ENCODE measurements at places on chromosomes 3 and 15.

DNA sequence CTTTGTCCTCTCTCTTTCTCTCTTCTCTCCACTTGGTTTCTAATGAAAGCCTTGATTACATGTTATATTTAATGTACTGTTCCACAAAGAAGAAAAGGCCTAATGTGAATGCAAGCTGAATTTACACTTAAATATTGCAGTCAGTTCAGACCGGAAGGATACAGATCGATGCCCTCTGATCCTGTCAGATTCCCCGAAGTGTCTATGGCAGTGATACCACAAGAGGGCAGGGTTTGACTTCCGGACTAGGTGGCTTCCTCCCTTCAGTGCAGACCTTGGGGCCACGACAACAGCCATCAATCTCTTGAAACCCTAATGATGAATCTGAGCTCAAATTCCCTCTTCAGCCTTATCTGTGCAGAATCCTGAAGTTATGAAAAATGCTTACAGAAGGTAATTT, 29.5 kb downstream of the AGTR1 start:
- DNase-seq: no peak

- no peak for DNase-seq
Observed at GRCh38 chr3:189204167-189204866, 32.5 kb downstream of the TPRG1 start.

GRCh38 chr15:64619880-64620839, 155.2 kb downstream of the RBPMS2 start:
- DNase-seq: no peak

- no peak for DNase-seq
Observed at GRCh38 chr15:50930792-50931191, 22.3 kb downstream of the AP4E1 start.

- no peak for DNase-seq
Observed at GRCh38 chr15:101043011-101043410, 123.9 kb downstream of the LRRK1 start.

All from stimulated activated CD8-positive, alpha-beta memory T cell treated with anti-CD3 and anti-CD28 coated beads, Interleukin-2, amount 100 ng/mL, for 1 hour (primary cell).